Right cardiac atrium (tissue), 5 donors: ENCODE measurements at places on chromosomes 4 and X.
A peak's percentile ranks its signal among the peaks of the same experiment; 100 is the strongest.

GRCh38 chrX:123184219-123184865, at the start of gene GRIA3:
Gene GRIA3 (plus strand): TSS chrX:123184278. CDS start chrX:123184536, 258 bp downstream.
- no peak for DNase-seq

DNA sequence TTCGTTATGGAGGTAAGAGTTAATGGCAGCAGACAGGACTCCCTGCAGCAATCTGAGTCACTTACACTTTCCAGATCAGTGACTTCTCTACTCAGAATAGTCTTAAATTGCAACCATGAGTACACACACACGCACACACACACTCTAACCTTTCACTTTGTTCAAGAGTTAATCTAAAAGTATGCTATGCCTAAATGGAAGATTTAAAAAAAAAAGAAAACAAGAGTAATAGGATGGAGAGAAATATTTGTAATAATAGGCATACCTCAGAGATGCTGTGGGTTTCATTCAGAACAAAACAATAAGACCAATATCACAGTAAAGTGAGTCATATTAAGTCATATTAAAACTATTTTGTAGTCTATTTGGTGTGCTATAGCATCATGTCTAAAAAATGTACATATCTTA, 969.1 kb upstream of the PCDH10 start:
- DNase-seq = no peak

DNA sequence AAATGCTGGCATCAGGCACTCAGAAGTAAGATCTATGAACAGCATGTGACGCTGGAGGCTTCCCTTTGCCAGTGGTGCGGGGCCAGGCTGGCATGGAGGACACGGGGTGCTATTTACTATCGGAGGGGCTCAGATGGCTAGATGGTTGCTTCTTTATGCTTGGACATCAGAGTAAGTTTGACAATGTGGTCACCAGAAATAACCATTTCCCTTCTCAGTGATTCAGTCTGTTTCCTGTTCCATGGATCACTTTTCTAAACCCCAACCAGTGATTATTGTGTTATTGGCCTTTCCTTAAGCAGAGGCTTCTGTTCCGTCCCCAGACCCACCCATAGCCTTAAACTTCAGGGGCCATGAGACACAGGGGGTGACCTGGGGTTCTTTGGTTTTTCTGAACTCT, 55.4 kb upstream of the DHX15 start:
- DNase-seq = no peak

GRCh38 chr4:87409420-87409939, 12.9 kb upstream of the NUDT9 start:
- no peak for DNase-seq

- no peak for DNase-seq
These were observed 146.7 kb upstream of the MAP3K15 start for GRCh38 chrX:19661961-19662360.

- no peak for DNase-seq
These were observed 174.0 kb downstream of the SOWAHB start for GRCh38 chr4:76723924-76724323.

GRCh38 chr4:183543435-183543834, 38.6 kb downstream of the ING2 start:
- no peak for DNase-seq

DNA sequence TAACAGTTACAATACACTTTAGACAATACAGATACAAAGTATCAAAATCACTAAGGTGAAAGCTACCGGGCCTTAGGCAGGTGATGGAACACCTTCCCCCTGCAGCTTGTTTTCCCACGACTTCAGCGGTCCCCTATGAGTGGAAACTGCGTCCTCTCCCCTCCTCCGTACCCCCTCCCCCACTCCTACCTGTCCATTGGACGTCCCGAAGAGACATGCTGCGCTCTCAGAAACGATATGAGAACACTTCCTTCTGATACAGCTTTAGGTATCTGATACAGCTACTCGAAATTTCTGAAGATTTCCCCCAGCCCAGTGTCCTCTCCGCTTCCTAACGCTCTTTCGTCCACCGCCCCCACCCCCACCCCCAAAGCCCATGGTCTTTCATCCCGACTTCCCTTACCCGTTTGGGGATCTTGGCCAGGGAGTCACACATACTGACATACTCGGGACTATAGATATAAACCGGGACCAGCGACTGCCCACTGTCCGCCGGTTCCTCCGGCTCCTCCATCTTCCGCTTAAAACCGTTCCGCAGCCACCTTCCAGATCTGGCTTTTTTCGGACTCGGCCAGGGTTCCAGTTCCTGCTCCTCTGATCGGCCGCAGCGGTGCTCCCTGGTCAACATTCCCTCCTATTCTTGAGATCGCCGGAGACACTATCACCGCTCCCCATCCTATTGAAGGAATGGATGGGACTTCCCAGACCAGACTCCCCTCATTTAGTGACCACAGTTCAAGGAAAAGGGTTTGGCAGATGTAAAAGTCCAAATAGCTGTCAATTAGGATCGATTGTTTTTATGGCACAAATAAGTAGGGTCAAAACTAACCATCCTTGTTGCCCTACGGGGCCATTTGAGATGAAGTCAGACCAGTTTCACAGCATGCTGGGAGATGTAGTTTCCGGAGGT, at the start of gene HDAC8:
Gene HDAC8, minus strand, starts transcription at position 596 of the 910 bp plus-strand sequence. Its CDS starts 82 bp downstream, at position 514.
- DNase-seq = peak; percentile 82

- no peak for DNase-seq
These were observed 608.4 kb downstream of the ANKRD50 start for GRCh38 chr4:124104101-124104500.
